AG08395 (cell line): ENCODE measurements at places on chromosomes 6 and 20.

DNA sequence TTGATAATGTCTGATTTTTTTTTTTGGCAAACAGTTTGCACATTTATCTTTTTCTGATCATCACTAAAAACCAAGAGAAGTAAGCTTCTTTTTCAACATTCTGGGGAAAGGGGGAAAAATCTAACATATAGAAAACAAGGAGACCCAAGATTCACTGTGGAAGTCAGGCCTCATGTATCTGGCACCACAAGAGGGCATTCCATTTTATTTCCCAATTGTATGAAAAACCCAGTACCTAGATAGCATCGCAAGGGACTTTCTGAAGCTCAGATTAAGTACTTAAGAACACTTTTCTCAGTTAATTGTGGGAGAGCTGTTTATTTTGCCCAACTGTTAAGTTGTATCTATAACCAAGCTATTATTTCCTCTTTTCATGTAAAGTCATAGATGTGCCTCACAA, 152.9 kb downstream of the KLHL32 start:
- no peak for DNase-seq

- DNase-seq, result no peak
These were observed 19.3 kb downstream of the CITED2 start for GRCh38 chr6:139355172-139355571.

DNA sequence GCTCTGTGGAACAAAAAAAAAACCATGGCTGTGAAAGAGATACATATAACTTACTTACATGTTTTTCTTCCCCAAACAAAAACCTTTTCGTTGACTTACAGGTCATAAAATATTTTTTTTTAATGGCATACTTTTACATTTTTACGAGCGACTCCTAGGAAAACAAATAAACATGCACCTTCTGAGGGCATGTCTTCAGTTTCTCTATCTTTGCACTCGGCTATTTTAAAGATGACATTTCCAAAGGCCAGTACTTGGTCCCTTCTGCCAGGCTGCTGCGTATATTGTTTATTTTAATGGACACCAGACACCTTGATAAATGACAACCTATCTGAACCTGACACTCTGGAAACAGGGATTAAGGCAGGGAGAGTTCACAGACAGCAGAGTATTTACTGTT, 49.4 kb downstream of the PIGU start:
- no peak for DNase-seq

- DNase-seq, result no peak
These were observed 105.9 kb upstream of the FOXC1 start for GRCh38 chr6:1503811-1504210.

DNA sequence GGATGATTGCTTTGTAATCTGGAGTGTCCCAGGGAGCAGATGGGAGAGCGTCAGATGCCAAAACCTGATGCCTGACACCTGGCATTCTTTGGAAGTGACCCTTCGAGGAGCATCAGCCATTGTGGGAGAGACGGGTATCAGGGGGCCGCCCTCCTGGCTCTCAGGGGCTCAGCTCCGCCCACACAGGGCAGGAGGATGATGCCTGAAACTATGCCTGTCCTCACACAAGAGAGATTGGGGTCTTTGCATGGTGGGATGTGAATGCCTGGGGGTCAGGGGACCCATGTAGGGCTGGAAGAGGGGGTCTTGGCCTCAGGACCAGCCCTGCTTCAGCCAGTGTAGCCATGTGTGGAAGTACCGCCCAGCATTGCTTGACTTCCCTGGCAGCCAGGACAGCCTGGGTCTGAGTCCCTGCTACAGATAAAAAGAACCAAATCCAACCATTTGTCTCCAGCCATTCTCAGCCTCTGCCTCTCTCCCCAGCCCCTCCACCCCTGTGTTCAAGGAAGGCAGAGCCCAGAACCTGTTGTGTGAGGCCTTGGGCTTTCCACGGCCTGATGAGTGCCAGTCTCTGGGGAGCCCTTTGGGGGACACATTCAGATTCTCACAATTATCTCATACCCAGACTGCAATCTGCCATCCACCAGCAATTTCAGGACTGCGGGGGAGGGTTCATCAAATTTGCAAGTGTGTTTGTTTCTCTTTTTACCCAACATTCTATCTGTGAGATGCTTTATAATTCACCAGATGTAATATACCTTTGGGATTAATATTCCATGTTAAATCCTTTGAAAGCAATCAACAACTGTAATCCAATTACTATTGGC, 371.2 kb downstream of the PREX1 start:
- no peak for DNase-seq

- DNase-seq, result no peak
These were observed 21.2 kb upstream of the AFDN start for GRCh38 chr6:167805349-167806060.

DNA sequence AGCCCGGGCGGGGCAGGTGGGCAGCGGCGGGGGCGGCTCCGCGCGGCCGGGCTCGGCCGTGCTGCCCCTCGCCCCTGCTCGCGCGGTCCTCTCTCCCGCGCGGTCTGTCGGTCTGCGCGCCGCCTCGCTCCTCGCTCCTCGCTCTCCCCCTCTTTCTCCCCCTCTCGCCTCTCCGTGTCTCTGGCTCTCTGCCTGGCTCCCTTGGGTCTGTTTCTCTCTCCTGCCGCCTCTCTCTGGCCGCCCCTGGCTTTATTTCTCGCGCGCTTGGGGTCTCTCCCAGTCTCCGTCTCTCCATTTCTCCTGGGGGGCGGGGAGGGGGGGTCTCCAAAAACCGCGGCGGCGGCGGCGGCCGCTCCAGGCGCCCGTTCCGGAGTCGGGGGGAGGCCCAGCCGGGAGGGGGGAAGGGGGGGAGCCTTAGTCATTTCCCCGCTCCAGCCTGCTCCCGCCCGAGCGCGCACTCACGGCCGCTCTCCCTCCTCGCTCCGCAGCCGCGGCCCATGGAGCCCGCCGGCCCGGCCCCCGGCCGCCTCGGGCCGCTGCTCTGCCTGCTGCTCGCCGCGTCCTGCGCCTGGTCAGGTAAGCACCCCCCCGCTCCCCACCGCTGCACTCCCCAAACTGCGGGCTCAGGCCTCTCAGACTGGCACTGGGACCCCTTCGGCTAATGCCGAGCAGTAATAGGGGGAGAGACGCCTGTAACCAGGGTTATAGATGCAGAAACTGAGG, at the start of gene SIRPA:
Gene SIRPA, plus strand, starts transcription at position 457 of the 723 bp plus-strand sequence. Its CDS starts 41 bp downstream, at position 498.
- DNase-seq, result peak; percentile 92

DNA sequence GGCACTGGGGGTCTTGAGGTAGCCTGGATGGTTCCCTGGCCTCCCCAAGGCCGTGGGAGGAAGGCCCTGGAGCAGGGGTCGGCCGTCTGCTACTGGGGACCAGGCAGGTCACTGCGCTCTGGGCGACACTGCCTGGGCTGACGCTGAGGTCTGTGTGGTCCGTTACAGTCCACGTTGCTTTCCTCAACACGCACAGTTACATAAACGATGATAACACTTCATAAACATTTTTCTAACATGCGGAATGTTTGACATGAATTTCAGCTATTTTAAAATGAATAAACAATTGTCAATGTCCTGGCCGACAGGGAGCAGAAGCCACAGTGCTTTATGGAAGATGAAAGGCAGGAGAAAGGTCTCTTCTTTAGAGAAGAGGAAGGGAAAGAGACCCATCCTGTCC, 10.2 kb upstream of the RBBP8NL start:
- no peak for DNase-seq

- DNase-seq, result no peak
These were observed 4.6 kb upstream of the TGM2 start for GRCh38 chr20:38169636-38170193.

- DNase-seq, result no peak
These were observed 84.9 kb upstream of the SCAF8 start for GRCh38 chr6:154648188-154648887.

- no peak for DNase-seq
These were observed 22.9 kb upstream of the JAG1 start for GRCh38 chr20:10696650-10697049.

- peak; percentile 54 for DNase-seq
These were observed 42.8 kb downstream of the MMS22L start for GRCh38 chr6:97240222-97240621.

DNA sequence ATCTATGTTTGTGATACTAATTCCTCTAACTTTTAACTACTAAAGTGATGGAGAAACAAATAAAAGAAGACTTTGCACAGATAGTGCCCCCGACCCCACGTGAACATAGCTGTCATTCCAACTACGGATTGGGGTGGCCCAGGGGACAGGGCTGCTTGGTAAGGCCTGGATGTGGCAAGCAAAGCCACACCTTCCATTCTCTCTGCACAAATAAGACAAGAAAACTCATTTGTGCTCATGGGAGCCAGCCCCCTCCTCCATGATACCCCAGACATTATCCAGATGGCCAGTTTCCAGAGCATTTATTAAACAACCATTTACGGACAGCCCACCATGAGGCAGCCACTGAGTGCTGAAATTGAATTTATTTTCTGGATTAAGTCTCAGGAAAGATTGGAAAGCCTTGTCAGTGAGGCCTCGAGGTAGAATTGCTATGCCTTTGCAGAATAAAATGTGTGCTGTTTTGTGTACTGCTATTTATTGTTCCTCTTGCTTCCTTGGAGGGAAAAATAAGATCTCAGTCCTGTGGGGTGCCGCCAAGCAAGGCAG, 151.2 kb downstream of the UNC5CL start:
- no peak for DNase-seq

DNA sequence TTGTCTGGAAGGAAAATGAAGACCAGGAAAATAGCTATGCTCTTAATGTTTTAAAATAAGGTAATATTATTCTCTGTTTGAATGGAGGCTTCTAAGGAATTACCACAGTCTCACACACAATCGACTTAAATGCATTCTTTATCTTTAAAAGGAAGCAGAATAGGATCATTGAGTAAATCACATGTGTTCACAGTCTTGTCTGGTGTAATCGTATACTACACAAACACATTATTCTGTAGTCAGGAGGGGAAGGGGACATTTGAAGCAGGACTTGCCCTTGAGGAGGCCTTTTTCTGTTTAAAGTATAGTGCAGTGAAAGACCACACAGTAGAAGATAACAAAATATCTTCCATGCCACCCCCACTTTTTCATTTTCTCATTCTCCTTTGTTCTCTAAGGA, 20.6 kb upstream of the REV3L start:
- DNase-seq, result no peak

DNA sequence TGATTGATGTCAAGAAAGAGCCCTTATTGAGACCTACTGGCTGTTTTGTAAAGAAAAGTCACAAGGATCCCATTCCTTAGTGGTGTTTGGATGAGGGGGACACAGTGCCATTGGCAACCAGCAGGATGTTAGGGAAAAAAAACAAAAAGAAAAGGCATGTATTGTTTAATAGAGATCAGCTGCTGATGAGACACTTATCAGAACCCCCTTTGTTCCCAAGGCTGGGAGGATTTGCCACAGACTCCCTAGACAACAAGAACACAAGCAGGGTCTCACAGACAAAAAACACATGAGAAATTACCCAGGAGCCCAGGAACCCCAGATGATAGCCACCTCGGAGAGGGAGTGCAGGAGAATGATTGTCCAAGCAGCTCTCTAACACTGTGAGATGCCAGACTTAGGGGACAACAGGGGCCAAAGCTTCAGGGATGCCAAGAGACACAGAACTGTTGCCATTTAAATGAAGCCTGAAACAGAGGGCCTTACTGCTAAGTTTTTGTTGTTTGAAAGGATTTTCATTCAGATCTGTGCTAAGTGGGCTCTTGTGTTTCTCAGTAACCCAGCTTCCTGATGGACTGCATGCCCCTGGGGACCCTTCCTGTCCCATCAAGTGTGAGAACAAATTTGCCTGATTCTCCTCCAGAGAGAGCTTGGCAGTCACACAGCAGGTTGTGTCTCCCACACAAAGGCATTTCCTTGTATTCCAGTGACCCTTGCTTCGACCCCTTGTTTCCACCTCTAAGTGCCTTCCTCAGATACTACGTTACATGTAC, 48.7 kb upstream of the HEY2 start:
- no peak for DNase-seq

DNA sequence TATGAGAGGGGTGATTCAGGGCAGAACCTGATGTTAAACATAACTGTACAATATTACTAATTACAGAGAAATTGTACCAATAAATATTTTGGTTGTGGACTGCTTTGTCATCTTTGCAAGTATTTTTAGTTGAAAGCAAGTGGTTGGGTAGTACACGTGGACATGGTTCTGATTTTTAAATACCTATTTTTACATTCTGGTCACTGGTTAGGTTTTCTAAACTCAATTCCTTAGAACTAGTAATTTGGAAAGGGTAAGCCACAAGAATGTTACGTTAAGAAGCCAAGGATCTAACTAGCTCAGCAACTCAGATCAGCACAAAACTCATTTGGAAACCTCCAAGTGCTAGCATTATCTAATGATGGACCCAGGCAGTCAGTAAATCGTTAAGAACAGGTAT, 2.7 kb downstream of the EPB41L2 start:
- DNase-seq, result no peak

- no peak for DNase-seq
These were observed 38.0 kb downstream of the TTLL9 start for GRCh38 chr20:31908424-31908823.

- DNase-seq, result peak; percentile 60
These were observed 38.2 kb upstream of the IER3 start for GRCh38 chr6:30782425-30783014.

DNA sequence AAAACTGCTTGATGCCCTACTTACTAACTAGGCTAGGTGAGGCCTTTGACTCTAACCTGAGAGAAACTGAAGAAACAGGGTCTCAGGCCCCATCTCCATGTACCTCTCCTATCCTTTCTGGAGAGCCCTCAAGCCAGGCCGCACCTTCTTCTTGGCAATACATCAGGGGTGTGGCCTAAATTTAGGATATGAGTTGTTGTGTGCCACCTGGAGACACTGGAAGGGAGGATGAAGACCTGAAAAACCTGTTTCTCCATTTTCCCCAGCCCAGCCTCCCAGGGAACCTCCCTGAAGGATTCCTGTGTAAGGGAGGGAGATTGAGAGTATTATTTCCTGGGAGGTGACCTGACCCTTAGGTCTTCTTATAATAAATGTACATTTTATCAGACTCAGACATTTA, 3.1 kb downstream of the LY6G6D start:
- no peak for DNase-seq

DNA sequence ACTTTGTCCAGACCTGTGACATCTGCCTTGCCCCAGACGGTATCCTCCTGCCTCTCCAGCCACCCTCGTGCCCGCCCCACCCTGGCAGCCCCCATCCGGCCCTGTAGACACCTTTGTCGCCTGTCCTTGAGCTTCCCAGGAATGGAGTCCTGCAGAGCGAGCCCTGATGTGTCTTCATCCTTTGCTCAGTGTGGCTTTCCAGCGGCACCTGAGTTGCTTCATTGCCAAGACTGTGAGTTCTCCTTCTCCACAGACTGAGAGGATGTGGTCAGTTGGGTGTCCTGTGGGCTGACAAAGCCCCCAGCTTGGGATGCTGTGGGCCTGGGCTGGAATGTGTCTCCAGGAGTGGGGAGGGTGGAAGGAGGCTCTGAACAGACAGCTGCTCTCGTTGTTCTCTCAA, 1.7 kb upstream of the CST4 start:
- DNase-seq, result no peak

DNA sequence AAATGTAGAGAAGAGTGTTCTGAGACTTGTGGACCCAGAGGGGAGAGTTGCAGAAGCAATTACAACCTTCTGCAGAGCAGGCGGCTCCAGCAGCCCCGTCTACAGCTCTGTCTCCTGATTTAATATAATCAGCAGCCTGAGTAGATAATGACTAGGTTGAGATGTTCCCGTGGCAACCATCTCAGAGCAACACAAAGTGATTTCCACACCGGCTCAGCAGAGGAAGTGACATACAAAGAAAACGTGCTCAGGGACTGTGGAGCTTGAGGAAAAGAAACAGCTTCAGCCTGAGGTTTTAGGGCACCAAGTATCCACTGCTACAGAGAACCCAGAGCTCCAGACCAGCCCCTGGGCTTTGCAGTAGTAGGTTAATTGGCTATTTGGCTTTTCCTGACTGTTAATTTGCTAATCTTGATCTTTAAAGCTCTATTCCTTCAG, 136.4 kb downstream of the MTFR2 start:
- peak; percentile 83 for DNase-seq

- DNase-seq, result no peak
These were observed 15.8 kb downstream of the MYB start for GRCh38 chr6:135196739-135197510.
